Stimulated activated CD8-positive, alpha-beta memory T cell treated with anti-CD3 and anti-CD28 coated beads, Interleukin-15, amount 100 ng/mL, for 48 hours (primary cell): ENCODE measurements at places on chromosomes 5 and 9.

GRCh38 chr9:97873425-97873824 is 20.4 kb downstream of the FOXE1 start:
- no peak for DNase-seq

DNA sequence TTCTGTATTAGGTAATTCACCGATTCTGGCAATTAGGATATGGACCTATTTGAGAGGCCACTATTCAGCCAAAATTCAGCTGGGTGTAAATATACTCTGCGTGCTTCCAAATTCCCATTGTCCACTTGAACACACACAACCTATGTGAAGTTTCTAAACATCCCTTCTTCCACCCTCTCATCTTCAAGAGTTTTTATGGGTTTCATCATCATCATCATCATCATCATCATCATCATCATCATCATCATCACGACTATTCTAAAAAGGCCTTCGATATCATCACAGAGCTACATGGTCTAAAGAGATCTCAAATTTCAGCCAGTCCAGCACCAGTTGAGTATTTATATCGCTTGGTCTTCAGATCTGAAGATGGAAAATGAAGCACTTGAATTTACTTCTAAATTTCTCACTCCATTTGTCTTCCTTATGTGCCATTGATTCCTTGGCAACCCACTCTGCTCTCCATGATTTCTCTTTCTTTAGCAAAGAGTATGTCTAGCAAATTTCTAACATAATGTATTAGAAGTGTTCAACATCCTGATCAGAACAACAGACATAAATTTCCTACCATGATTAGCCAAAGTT is 49.2 kb upstream of the HMHB1 start:
- DNase-seq: no peak

DNA sequence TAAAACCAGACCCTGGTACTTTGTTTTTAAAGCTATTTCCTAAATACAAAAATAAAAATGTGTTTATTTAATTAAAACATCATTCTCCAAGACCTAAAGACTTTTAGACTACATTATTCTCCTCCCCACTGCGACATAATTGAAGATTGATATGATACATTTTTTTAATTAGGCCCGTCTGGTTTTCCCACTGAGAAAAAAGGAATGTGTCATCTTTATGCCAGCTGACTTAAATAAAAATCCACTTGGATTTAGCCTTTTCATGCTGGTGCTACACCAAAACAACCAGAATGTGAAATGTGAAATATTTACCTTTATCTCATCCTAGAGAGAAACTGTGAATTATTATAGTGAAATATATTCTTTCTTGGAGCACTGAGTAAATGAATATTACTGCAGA is 155.5 kb upstream of the PPP1R2B start:
- no peak for DNase-seq

DNA sequence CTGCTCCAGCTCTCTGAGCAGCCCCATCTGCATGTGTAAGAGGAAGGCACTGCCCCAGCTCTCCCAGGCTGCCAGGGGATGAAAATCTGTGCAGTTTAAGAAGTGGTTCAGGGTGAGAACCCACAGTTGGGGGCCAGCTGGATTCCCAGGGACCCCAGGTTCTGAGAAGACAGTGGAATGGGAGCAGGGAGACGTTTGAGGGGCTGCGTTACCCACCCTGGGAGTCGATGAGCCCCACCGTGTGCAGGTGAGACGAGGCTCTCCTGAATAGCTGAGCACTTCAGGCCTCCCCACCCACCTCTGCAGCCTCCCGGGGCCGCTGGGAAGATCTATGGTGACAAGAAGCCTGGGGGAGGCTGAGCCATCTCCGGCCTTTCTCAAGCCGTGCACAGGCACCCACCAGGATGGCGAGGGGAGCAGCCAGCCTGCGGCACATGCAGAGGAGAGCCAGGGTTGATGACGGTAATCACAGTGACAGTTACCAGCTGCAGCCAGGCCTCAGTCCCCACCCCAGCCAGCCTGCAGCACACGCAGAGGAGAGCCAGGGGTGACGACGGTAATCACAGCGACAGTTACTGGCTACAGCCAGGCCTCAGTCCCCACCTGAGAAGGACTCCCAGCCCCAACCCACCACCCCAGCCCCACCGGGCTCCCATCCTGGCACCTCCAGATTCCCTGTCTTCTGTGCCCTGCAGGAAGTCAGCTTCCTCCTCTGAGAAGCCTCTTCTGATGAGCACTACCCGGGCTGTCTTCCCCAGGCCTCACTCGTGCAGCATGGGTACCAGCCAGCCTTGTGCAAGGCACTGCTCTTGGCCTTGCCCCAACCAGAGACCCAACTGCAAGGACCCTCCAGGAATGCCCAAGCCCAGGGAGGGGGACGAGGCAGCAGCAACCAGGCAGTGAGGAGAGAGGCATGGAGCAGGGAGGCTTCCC is 150.8 kb upstream of the PPP1R26 start:
- no peak for DNase-seq

DNA sequence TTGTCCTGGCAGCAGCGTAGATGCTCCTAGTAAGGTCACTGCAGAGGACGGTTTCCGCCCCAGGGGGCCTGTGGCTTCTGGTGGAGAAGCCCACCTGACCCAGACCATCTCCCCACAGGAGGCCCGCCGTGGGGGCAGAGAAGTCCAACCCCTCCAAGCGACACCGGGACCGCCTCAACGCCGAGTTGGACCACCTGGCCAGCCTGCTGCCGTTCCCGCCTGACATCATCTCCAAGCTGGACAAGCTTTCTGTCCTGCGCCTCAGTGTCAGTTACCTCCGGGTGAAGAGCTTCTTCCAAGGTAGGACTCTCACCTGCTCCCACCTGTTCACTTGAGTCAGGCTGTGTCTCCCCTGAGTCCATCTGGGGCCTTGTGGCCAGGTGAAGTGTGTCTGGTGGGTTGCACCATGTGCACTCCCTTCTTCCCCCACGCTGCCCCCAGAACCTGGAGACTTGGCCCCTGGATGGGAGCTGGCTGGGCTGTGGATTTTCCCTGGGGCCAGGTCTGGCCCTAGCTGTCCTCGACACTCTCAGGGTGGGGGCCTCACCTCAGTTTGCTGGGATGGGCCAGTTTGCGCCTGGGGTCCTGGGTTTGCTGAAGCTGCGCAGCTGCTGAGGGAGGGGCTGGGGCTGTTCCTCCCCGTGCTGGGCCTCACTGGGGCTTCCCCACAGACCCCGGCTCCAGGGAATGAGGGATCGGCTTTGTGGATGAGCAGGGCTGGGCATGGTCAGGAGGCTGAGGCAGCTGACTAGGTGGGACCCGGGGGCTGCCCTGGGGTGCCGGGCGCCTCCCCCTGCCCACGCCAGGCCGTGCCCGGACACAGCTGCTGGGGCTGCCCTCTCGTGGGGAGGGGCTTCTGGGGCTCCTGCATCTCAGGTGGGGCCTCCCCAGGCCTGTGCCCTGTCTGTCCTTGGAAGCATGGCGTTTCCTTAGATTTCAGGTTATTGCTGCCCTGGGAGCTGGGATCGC is 32.4 kb downstream of the AHRR start:
- DNase-seq: no peak

DNA sequence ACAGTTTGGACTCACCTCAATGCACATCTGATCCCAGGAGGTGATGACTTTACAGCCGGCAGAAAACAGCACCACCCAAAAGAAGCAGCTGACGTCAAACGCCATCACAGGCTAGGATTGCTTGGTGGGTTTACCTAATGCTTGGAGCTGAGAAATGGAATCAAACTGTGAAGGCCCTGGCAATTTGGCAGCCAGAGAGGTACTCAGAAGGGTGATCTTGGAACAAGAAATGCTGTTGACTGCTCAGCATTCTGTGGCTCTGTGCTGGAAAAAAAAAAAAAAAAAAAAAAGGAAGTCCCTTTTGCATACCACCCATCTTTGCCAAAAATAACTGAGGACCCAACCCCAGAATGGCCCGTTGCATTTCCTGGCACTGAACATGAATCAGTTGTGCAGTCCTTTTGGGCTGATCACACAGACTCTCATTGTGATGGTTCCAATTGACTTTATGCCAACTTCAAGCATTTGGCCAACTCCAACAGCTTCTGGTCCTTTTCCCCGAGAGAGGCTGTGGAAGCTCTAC is at the start of gene CD180:
Gene CD180 (minus strand): TSS at position 263 of the 523 bp plus-strand sequence. CDS start 158 bp downstream, at position 105.
- DNase-seq: no peak

DNA sequence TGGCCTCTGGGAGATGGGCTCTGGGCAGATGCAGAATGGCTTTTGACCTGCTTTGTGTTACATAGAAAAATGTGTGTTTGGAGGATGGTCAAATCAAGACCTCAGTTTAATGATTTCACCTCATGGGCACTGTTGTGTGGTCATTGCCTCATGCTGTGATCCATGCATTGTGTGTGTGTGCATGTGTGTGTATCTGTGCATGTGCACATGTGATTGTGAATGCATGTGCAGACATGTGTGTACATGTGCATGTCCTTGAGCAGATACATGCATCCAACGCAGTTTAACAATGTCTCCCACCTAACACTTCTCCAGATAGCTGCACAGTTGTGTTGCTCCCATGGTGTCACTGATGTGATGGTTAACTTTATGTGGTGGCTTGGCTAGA is 40.1 kb upstream of the S1PR3 start:
- no peak for DNase-seq

DNA sequence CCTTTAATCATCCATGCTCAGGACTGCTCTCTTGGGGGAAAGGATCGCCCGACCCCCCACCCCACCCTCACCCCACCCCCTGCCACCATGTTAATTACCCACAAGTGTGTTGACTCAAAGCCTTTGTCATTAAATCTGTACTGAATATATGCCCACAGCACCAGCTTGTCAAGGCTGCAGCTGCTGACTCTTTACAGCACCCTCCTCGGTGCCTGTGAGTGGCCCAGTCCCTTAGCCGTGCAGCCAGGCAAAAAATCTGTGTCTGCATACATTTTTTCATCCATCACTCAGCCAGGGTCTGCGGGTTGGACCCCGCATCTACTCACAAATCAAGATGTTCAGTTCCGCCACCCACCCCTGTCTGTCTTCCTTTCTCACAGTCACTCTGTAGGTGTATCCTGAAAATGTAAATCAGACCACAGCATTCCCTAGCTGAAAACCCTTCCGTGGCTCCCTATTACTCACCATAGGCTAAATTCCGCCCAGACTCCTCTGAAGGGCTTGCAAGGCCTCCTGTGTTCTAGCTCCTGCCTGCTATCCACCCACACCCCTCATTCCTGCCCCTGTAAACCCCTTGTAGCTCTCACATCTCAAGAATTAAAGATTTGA is 53.7 kb upstream of the KCNIP1 start:
- no peak for DNase-seq

DNA sequence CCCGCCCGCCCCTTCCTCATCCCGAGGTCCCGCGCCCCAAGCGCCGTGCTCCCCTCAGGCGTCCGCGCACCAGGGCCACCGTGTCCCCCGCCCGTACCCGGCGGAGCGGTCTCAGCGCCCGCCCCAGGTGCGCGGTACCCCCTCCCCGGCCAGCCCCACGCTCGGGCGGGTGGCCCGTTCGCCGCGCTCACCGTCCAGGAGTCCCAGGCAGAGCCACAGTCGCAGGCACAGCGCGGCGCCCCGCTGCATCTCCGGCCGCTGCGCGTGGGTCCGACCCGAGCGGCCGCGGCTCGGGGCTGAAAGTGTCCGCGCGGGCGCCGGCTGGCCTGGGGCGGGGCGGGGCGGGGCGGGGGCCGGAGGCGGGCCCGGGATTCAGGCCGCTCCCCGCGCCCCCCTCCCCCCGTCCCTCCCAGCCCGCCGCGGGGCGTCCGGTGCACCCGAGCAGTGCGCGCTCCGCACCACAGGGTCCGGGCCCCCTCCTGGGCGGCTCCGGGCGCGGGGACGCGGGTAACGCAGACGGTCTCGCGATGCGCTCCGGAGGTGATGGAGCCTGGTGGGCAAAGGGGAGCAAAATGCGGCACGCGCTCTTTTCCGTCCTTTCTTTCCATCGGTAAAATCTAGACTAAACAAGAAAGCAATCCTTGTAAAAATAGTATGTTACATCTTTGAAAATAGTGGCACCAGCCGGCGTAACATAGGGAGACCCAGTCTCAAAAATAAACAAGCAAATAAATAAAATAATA is at the start of gene FLT4:
Gene FLT4 (minus strand): TSS at position 304 of the 743 bp plus-strand sequence. CDS start 55 bp downstream, at position 249.
- DNase-seq: no peak

- no peak for DNase-seq
These were observed 191.2 kb downstream of the ACTL7B start for GRCh38 chr9:108664309-108665255.

GRCh38 chr5:176889321-176890280 is 9.5 kb downstream of the HK3 start:
- DNase-seq: no peak

GRCh38 chr9:87533271-87533670 is 35.6 kb downstream of the DAPK1 start:
- DNase-seq: no peak

GRCh38 chr5:135456238-135457099 is 4.3 kb upstream of the TIFAB start:
- DNase-seq: no peak

- no peak for DNase-seq
These were observed 185.1 kb downstream of the ADAMTSL1 start for GRCh38 chr9:18658804-18659705.

DNA sequence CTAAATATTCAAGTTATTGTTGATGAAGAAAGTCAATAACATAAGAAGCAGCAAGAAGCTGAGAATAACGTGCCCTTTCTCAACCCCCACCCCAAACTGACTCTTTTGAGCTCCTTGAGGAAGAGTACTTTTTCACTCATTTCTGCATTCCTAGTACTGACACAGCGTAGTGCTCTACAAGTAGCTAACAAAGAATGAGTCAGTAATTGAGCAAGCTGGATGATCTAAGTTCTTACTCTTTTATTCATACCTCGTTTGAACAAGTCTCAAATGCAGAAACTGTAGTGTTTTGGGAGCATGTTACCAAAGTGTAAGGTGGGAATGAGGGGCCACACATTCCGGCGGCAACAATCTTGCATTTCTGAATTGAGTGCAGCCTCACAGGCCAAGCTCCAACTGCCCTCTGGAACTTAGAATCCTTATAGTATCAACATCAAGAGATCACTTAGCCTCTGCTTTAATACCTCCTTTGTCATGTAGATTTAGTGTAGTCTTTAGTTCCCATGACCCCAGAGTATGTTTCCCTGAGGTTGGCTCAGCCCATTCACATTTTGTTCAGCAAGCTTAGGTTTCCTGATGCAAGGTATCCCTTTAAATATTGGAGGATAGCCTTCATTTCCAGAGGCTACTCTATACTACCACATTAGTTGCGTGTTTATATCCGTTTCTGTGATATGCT is 152.0 kb downstream of the PRR16 start:
- DNase-seq: no peak

GRCh38 chr9:106019702-106020101 is 325.4 kb downstream of the TMEM38B start:
- no peak for DNase-seq

DNA sequence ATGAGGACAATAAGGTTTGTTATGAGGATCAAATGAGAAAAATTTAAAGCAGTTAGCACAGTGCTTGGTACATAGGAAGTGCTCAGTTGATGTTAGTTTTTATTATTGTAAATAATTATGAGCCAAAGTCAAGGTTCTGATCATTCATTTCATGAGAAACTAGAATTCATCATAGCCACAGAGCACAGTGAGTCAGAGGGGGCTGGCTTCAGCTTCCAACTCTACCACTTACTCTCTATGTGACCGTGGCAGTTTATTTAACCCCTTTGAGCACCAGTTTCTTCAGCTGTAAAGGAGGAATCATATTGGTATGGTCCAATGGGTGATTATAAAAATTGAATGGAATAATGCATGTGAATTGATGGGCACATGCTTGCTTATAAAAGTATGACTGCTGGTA is 39.4 kb downstream of the KLHL3 start:
- peak; percentile 25 for DNase-seq

GRCh38 chr9:130500340-130501180 is 55.8 kb downstream of the ASS1 start:
- DNase-seq: no peak
